PC-3 (cell line): ENCODE measurements at places on chromosomes 7 and 10. TPM values are rescaled to one million over a fixed set of nuclear protein-coding genes. Genes with fewer than 3 reads are reported as not detected.

GRCh38 chr10:104333032-104333727 is 5.1 kb downstream of the ITPRIP start:
- no peaks in the 10 kb centered on the region for H3K27me3 ChIP-seq
- peak overlapping the region; percentile 99; the same call in 1 of the 2 replicates for H3K27ac ChIP-seq
- no peak overlapping the region for H3K4me3 ChIP-seq
- H3K36me3 ChIP-seq, result no peaks in the 10 kb centered on the region

GRCh38 chr7:50939021-50939420 is 156.3 kb upstream of the GRB10 start:
- no peak overlapping the region for H3K27ac ChIP-seq
- H3K36me3 ChIP-seq, result no peaks in the 10 kb centered on the region
- H3K4me1 ChIP-seq, result no peaks in the 10 kb centered on the region
- no peaks in the 10 kb centered on the region for H3K27me3 ChIP-seq

DNA sequence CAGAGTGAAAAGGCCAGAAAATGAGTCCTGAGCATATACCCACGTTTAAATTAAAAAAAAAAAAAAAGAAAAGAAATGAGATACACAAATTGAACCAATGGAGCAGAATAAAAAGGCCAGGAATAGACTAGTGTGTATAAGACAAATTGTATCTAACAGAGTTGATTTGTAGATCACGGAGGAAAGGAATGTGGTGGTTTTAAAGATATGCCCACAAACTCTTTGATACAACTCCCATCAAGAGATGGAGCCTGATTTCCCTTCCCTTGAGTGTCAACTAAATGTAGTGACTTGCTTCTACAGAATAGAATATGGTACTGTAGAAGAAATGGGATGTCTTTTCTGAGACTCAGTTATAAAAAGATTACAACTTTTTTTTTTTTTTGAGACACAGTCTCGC is 10.4 kb downstream of the SYPL1 start:
- H3K4me1 ChIP-seq, result 0 out of 2 replicates have a peak, but pooled peaks cover 4% of the 10 kb centered on the region
- no peak for DNase-seq
- H3K4me3 ChIP-seq, result no peak overlapping the region
- H3K27ac ChIP-seq, result no peak overlapping the region

DNA sequence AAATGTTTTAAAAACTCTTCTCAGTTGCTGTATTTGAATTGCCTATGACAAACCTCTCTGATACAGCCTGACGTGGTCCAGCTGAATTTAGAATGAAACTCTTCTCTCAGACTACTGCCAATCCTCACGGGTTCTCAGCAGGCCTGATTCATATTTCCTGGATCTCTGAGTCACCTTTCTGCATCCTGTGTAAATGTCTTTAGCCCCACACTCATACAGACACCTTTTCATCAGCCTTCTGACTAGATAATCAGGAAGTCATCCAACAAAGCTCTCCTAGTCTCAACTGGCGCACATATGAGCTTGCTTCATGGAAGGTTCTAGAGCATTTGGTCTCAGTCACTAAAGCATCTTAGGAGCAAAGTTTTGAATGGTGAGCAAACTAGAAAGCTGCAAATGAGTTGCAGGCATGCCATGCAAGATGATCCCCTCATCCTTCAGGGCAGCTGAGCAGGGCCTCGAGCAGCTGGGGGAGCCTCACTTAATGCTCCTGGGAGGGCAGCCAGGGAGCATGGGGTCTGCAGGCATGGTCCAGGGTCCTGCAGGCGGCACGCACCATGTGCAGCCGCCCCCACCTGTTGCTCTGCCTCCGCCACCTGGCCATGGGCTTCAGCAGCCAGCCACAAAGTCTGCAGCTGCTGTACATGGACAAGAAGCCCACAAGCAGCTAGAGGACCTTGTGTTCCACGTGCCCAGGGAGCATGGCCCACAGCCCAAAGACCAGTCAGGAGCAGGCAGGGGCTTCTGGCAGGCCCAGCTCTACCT is 182.8 kb downstream of the ARHGAP12 start:
- H3K27ac ChIP-seq, result peak overlapping the region; percentile 96
- no peak overlapping the region for H3K4me3 ChIP-seq
- peaks cover 19% of the 10 kb centered on the region for H3K4me1 ChIP-seq

AGBL3 gene
- total RNA-seq, result 1.9 and 2.5 TPM in 2 replicates

CHAT gene
- total RNA-seq, result not detected in 2 replicates

GRCh38 chr10:34721208-34721840 is 93.8 kb downstream of the PARD3 start:
- no peaks in the 10 kb centered on the region for H3K36me3 ChIP-seq
- DNase-seq, result peak; percentile 96
- peak overlapping the region; percentile 11; the same call in 1 of the 2 replicates for H3K4me3 ChIP-seq
- peak overlapping the region; percentile 13 for H3K27ac ChIP-seq
- peaks cover 58% of the 10 kb centered on the region for H3K4me1 ChIP-seq
- no peaks in the 10 kb centered on the region for H3K27me3 ChIP-seq

GRCh38 chr10:110361800-110362456 is 57.2 kb upstream of the SMNDC1 start:
- H3K27ac ChIP-seq, result no peak overlapping the region
- H3K36me3 ChIP-seq, result no peaks in the 10 kb centered on the region
- H3K27me3 ChIP-seq, result no peaks in the 10 kb centered on the region
- H3K4me3 ChIP-seq, result no peak overlapping the region

- no peak overlapping the region for H3K4me3 ChIP-seq
- H3K27me3 ChIP-seq, result no peaks in the 10 kb centered on the region
These were observed 41.6 kb downstream of the CDC123 start for GRCh38 chr10:12237265-12238220.

ATOH7 gene
- 1.1 TPM in 1 of 2 replicates, not detected in the other for total RNA-seq

MALRD1 gene
- total RNA-seq, result not detected in 2 replicates

ASB10 gene
- total RNA-seq, result not detected in 2 replicates

DNA sequence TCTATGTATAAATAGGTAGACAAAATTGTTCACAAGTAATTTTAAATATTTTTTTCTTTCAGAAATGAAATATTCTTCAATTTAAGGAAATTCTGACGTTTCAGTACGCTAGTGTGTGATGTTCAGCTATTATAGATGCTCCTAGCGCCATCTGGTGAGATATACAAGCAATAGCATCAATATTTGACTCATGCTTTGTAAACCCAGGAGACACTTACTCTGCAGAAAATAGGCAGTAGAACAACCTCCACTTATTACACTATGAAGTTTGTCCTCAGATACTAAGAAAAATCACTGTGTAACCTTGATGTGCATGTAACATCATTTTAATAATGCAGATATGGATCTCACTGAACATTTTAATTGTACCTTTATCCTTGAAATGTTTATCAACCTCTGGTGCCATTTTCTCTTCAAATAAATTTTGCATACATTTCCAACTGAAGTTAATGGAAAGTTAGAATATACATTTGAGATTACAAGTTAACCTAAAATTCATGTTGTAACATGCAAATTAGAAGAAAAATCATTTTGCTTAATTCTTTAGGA is 151.5 kb upstream of the FAM3C start:
- peaks cover 5% of the 10 kb centered on the region; the same call in 1 of the 2 replicates for H3K36me3 ChIP-seq
- peak; percentile 76 for DNase-seq
- H3K4me1 ChIP-seq, result peaks cover 36% of the 10 kb centered on the region
- no peak overlapping the region for H3K27ac ChIP-seq
- H3K4me3 ChIP-seq, result no peak overlapping the region

DNA sequence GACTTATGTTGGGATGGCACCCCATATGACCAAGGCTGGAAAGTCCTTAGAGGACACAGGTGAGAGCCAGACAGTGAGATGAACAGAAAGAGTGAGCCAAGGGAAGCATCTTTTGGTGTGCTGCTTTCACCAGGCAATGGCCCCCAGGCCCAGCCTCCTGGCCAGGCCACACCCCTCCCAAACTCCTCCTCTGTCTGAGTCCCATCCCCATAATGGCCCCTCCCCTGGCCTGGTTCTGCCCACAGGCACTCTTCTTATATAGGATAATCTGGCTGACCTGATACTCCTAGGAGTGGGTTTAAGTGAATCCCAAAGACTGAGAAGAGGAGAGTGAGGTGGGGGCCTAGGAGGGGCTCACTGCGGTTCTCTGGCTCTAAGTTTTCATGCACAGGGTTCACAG is 252.5 kb downstream of the RPS24 start:
- H3K27ac ChIP-seq, result no peak overlapping the region
- no peaks in the 10 kb centered on the region for H3K4me1 ChIP-seq
- DNase-seq, result no peak
- no peaks in the 10 kb centered on the region for H3K36me3 ChIP-seq
- no peak overlapping the region for H3K4me3 ChIP-seq

DNA sequence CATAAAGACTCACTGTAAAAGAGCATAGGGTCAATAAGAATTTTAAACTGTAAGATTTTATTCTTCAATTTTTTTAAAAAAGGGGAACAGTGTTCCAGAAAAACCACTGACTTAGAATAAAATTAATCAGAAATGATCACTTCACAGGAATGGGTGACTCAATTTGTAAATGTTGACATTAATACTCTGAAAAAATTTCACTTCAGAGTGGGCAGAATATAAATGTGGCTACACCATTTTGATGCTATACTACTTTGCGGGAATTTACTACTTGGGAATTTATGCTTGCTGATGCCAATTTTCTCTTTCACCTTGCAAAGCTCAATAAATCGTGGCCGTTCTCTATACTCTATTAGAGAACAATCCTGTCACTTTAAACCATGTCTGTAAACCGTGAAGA is 126.9 kb downstream of the HIBADH start:
- no peaks in the 10 kb centered on the region for H3K27me3 ChIP-seq
- no peak overlapping the region for H3K27ac ChIP-seq
- H3K4me1 ChIP-seq, result peaks cover 13% of the 10 kb centered on the region
- DNase-seq, result peak; percentile 51
- H3K4me3 ChIP-seq, result no peak overlapping the region
